Activated CD8-positive, alpha-beta T cell treated with anti-CD3 and anti-CD28 coated beads, Interleukin-2, amount 10 ng/mL, durations not matched to agents 7 days and 5 days (primary cell): ENCODE measurements at places on chromosomes 7 and 10. TPM values are rescaled to one million over a fixed set of nuclear protein-coding genes. Genes with fewer than 3 reads are reported as not detected.

CYP2E1 gene
- 0.13 TPM for total RNA-seq

- no peak for DNase-seq
- H3K4me3 ChIP-seq: no peak overlapping the region
- no peaks in the 10 kb centered on the region for H3K4me1 ChIP-seq
- H3K36me3 ChIP-seq: no peaks in the 10 kb centered on the region
These were observed 55.4 kb downstream of the MICALL2 start for GRCh38 chr7:1403638-1404459.

RADIL gene
- total RNA-seq: 0.50 TPM

- no peak overlapping the region for H3K27ac ChIP-seq
- no peaks in the 10 kb centered on the region for H3K27me3 ChIP-seq
- H3K4me3 ChIP-seq: no peak overlapping the region
- no peak for DNase-seq
These were observed 96.9 kb downstream of the IQUB start for GRCh38 chr7:123437447-123437995.

GRCh38 chr10:79179164-79179956 lies 110.6 kb downstream of the ZMIZ1 start:
- H3K4me3 ChIP-seq: no peak overlapping the region
- H3K4me1 ChIP-seq: no peaks in the 10 kb centered on the region
- H3K27ac ChIP-seq: peak overlapping the region; percentile 9
- no peak for DNase-seq

SH3PXD2A gene
- total RNA-seq: 8.5 TPM

ARL4A gene
- 16.2 TPM for total RNA-seq

ZNF804B gene
- not detected for total RNA-seq

SLC26A5 gene
- not detected for total RNA-seq

DNA sequence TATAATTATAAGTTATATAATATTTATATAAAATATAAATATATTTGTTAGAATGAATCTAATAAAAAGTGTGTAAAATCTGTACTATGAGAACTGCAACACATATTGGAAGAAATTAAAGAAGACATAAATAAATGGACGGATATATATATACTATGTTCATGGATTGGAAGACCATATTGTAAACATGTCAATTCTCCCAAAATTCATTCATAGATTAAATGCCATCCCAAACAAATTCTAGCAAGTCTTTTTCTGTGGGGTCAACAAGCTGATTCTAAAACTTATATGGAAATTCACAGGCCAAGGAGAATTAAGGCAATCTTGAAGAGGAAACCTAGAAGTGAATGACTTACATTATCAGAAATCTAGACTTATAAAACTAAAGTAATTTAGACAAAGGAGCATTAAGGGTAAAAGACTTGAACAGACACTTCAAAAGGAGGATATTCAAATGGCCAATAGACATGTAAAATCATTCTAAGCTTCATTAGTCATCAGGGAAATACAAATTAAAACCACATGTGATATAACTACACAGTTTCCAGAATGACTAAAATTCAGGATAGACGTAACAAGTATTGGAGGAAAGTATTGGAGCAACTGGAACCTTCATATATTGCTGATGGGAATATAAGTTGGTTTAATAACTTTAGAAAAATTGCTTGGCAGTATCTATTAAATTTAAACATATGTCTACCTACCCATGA lies 225.9 kb downstream of the EMX2 start:
- H3K4me1 ChIP-seq: no peaks in the 10 kb centered on the region
- H3K4me3 ChIP-seq: no peak overlapping the region
- no peak for DNase-seq
- no peak overlapping the region for H3K27ac ChIP-seq
- H3K27me3 ChIP-seq: peaks cover 16% of the 10 kb centered on the region

DNA sequence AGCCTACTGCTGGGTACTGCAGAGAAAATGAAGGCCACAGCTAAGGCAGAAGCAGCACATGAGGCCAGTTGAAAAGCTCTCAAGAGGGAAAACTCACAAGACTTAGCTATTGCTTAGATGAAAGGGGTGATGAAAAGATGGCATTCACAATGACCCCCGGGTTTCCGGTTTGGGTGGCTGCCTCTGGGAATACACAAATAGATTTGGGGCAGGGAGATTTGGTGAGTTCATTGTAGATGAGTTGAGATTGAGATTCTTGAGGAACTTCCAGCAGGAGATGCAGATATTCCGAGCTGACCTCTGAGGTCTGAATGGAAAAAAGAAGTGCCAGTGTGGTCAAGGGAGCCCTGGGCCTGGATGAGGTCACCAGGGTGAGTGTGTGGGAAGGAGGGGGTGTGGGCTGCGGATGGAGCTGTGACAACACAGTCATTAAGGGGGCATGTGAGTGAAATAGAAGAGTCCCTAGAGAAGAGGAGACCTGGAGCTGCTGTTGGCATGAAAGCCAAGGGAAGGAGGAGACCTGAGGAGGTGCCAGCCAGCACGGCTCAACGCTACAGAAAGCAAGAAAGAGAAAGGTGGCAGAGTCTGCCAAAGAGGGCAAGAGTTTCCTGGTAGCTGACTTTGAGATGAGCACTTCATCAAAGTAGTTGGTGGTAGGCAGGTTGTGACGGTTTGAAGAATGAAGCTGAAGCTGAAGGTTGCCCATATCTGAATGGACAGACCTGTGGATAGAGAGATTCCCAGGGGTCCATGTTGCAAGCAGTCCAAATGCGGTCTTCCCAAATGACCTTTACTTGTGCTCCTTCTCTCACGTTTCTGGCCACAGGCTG lies 43.7 kb downstream of the HIF1AN start:
- H3K27me3 ChIP-seq: peaks cover 28% of the 10 kb centered on the region
- no peaks in the 10 kb centered on the region for H3K36me3 ChIP-seq
- DNase-seq: peak; percentile 13
- H3K4me3 ChIP-seq: no peak overlapping the region

ASZ1 gene
- not detected for total RNA-seq

ZNF862 gene
- 24.9 TPM for total RNA-seq

- no peak overlapping the region for H3K27ac ChIP-seq
- H3K4me3 ChIP-seq: no peak overlapping the region
- no peaks in the 10 kb centered on the region for H3K27me3 ChIP-seq
- DNase-seq: no peak
These were observed 189.8 kb downstream of the CTNNA3 start for GRCh38 chr10:67506083-67506756.

- H3K27me3 ChIP-seq: no peaks in the 10 kb centered on the region
- no peaks in the 10 kb centered on the region for H3K36me3 ChIP-seq
- DNase-seq: no peak
- no peak overlapping the region for H3K27ac ChIP-seq
These were observed 133.7 kb upstream of the SEMA3E start for GRCh38 chr7:83782628-83783027.

- peaks cover 33% of the 10 kb centered on the region for H3K27me3 ChIP-seq
- no peaks in the 10 kb centered on the region for H3K4me1 ChIP-seq
- no peak overlapping the region for H3K27ac ChIP-seq
- H3K4me3 ChIP-seq: no peak overlapping the region
- no peaks in the 10 kb centered on the region for H3K36me3 ChIP-seq
These were observed 34.2 kb downstream of the CAMK2B start for GRCh38 chr7:44291066-44291732.

DNA sequence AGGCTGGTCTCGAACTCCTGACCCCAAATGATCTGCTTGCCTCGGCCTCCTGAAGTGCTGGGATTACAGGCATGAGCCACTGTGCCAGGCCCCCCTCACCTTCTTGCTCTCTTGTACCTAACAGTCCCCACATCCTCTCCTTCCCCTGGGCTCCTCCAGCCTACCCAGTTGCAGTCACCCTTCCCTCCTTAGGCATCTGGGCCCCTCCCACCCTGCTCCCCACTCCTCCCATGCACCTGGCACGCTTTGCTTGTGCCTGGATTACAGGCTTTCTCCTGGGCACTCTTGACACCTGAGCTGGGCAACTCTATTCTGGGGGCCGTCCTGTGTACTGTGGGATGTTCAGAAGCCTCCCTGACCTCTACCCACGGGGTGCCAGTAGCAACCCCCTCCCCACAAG lies 3.0 kb downstream of the CLDN15 start:
- H3K27ac ChIP-seq: no peak overlapping the region
- DNase-seq: no peak
- no peaks in the 10 kb centered on the region for H3K27me3 ChIP-seq
- peaks cover 11% of the 10 kb centered on the region for H3K36me3 ChIP-seq
- H3K4me3 ChIP-seq: no peak overlapping the region

GRCh38 chr7:111091593-111092358 lies 849 bp downstream of the LRRN3 start:
- no peak for DNase-seq
- H3K4me1 ChIP-seq: peaks cover 39% of the 10 kb centered on the region
- no peaks in the 10 kb centered on the region for H3K27me3 ChIP-seq
- H3K4me3 ChIP-seq: peak overlapping the region; percentile 95
- H3K27ac ChIP-seq: peak overlapping the region; percentile 94

DNA sequence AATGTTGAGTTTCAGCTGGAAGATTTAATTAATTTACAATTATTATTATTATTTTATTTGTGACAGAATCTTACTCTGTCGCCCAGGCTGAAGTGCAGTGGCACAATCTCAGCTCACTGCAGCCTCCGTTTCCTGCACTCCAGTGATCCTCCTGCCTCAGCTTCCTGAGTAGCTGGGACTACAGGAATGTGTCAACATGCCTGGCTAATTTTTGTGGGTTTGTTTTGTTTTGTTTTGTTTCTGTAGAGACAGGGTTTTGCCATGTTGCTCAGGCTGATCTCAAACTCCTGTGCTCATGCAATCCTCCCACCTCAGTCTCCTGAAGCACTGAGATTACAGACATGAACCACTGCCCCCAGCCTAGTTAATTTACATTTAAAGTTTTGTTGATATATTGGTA lies 93.8 kb upstream of the MEOX2 start:
- H3K36me3 ChIP-seq: no peaks in the 10 kb centered on the region
- H3K27ac ChIP-seq: no peak overlapping the region
- H3K4me1 ChIP-seq: no peaks in the 10 kb centered on the region
- DNase-seq: no peak
- H3K4me3 ChIP-seq: no peak overlapping the region

DNA sequence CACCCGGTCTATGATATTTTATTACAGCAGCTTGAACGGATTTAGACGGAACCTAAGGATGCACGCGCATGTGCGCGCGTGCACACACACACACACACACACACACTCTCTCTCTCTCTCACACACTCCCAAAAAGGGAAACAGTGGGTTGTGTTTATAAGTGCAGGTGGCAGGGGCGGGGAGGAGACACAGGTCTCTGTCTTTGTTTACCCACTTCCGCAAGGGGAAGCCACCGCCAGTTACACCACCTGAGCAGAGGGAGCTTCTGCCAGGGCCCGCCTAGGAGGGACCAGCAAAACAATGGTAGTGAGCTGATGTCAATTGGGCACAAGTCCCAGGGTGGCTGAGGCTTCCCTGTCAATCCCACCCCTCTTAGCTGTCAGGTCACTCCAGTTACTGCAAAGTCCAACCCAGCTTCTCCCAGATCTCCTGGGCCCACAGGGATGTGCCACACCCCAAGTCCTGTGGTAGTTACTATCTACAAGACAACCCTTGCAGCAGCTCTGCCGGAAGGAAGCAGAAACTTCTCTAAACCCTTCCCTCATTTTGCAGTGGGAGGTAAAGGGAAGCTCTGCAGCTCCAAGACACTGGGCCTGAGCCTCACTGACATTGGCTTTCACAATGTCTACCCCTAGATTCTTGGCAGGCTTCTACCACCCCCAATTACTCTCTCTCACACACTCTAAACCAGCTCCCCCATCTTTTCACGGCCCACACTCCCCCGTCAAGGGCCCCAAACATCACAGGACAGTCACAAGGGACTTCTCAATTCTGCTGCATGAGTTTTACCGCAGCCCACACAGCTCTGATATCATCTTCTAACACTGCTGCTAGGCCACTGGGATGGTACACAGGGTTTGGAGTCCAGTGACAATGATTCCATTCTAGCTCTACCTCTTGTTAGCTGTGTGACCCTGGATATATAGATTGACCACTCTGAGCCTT lies 17.6 kb downstream of the ANXA11 start:
- H3K4me1 ChIP-seq: peaks cover 69% of the 10 kb centered on the region

TOMM7 gene
- 206 TPM for total RNA-seq

DNAH11 gene
- total RNA-seq: 0.91 TPM

GRCh38 chr7:24967696-24968095 lies 12.3 kb downstream of the OSBPL3 start:
- peak overlapping the region; percentile 4 for H3K27ac ChIP-seq
- H3K36me3 ChIP-seq: peaks cover 21% of the 10 kb centered on the region
- H3K27me3 ChIP-seq: no peaks in the 10 kb centered on the region
- DNase-seq: no peak
- peaks cover 82% of the 10 kb centered on the region for H3K4me1 ChIP-seq

DNA sequence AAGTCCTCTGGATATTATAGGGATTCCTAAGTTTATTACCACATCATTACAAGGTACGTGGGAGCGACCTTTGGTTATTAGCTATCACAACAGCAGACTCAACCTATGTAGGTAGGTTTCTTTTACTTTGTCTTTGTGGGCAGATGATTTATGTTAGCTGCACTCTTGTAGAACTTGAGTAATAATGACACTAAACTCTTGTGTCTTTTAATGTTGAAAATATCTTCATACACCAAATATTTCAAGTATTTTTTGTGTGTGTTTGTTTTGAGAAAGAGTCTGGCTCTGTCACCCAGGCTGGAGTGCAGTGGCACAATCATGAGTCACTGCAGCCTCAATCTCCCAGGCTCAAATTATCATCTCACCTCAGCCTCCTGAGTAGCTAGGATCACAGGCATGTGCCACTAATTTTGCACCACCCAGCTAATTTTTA lies 19.2 kb upstream of the SUPV3L1 start:
- H3K27ac ChIP-seq: no peak overlapping the region
- no peak for DNase-seq
- no peak overlapping the region for H3K4me3 ChIP-seq
- no peaks in the 10 kb centered on the region for H3K27me3 ChIP-seq

GRCh38 chr10:71526653-71527052 lies 129.9 kb downstream of the CDH23 start:
- H3K4me3 ChIP-seq: no peak overlapping the region
- DNase-seq: no peak
- H3K27ac ChIP-seq: no peak overlapping the region
- H3K4me1 ChIP-seq: peaks cover 4% of the 10 kb centered on the region
- H3K36me3 ChIP-seq: no peaks in the 10 kb centered on the region

- H3K4me3 ChIP-seq: no peak overlapping the region
- no peak overlapping the region for H3K27ac ChIP-seq
- H3K27me3 ChIP-seq: no peaks in the 10 kb centered on the region
- DNase-seq: no peak
- no peaks in the 10 kb centered on the region for H3K4me1 ChIP-seq
- no peaks in the 10 kb centered on the region for H3K36me3 ChIP-seq
These were observed 342.7 kb downstream of the GRID1 start for GRCh38 chr10:86023931-86024280.

PKD1L1 gene
- 0.08 TPM for total RNA-seq

ANKRD61 gene
- 0.26 TPM for total RNA-seq

CLRN3 gene
- not detected for total RNA-seq

DNA sequence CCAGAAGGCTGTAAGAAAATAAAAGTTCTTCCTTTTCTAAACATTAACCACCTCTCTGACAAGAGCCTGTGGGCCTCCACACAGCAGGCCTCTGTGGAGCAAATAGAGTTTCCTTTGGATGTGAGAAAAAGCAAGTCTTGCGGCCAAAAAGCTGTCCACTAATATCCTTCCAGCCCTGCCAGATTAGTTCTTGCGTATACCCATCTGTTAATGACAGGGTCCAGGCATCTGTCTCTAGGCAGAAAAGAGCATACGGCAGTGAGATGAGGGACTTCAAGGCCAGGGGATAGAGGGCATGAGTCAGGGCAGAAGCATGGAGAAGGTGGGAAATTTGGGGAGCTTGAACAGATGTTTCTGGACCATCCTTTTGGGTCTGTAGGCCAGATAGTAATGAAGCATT lies 164.9 kb downstream of the NSUN6 start:
- no peaks in the 10 kb centered on the region for H3K36me3 ChIP-seq
- no peak overlapping the region for H3K4me3 ChIP-seq
- DNase-seq: no peak
